Stimulated activated CD4-positive, alpha-beta T cell treated with anti-CD3 and anti-CD28 coated beads, TNF-alpha, amount 100 ng/mL, for 24 hours (primary cell): ENCODE measurements at places on chromosomes 16 and 17.

DNA sequence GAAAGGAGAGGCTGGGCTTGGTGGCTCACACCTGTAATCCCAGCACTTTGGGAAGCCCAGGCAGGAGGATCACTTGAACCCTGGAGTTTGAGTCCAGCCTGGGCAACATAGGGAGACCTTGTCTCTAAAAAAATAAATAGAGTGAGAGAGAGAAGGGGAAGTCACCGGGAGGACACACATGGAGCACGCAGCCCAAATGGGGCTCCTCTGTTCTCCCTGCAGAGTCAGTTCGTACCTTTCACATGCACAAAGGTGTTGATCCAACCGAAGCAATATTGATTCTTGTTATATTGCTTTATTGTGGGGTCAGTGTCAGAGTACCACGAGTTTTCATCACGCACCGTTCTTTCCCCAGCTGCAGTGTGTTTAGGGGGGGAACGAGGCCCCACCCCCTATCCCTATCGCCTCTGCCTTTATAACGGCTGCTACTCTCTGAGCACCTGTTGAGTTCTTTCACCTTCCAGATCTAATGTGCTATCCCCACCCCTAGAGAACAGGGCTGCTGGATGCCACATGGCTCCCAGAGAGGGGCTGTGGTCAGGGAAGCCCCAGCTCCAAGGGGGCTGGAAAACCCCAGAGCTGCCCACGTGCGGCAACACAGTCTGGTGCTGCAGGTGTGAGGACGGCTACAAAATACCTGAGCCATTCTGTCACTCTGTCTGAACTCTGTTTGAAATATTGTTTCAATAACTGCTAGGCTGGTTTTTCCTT, 1.0 kb upstream of the TMEM235 start:
- no peak for DNase-seq

- no peak for DNase-seq
These were observed 772 bp downstream of the NTN1 start for GRCh38 chr17:9021992-9022572.

DNA sequence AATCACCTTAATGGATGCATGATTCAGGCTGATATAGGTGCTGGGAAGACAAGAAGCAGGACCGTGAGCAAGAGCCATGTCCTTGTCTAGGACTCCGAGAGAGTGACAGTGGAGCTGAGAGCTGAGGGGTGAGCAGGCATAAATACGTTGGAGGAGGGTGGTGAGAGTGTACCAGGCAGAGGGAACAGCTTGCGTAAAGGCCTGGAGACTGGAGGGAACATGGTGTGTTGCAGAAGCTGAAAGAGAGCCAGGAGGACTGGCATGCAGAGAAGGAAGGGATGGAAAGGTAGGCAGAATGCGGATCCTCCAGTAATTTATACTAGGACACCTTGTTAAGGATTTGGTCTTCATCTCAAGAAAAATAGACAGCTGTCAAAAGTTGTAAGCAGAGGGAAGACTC, 653.2 kb downstream of the HS3ST4 start:
- DNase-seq, result no peak

- DNase-seq, result no peak
These were observed 10.6 kb downstream of the LIG3 start for GRCh38 chr17:34990921-34991365.

DNA sequence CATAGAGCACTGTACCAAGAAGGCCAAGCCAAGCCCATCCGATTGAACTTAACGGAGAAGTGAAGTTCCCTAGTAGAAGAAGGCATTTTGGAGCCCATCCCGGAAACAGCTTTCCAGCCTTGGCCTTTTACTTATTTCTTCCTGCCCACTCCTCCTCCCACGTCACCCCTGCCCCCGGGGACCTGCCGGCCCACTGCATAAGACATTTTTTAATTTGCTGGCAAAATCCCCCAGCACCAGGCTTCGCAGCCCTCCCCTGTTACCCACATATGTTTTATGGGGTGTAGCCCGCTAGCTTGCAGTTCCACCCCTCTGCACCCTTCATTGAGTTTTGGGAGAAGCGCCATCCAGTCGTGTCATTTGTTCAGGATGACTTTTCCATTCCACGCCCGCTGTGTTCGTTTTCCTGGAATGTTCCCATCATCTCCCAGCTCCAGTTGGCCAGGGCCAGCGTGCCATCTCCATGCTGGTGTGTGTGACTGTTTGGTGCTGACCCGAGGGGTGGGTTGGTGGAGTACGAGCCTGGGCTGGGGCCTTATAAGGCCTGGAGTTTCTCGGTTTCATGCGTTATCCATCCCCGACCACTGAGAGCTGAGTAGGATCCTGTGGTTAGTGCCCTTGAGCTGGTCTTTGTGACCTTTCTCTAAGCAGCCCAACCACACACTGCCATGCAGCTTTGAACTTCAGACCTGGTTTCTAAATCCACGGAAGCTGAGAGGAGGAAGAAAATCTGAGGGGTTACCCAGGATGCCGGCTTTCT, 20.0 kb upstream of the TBX2 start:
- no peak for DNase-seq

- DNase-seq, result no peak
These were observed 11.3 kb downstream of the PRSS22 start for GRCh38 chr16:2846511-2847310.

GRCh38 chr17:10699856-10700255, 2.5 kb downstream of the ADPRM start:
- no peak for DNase-seq

DNA sequence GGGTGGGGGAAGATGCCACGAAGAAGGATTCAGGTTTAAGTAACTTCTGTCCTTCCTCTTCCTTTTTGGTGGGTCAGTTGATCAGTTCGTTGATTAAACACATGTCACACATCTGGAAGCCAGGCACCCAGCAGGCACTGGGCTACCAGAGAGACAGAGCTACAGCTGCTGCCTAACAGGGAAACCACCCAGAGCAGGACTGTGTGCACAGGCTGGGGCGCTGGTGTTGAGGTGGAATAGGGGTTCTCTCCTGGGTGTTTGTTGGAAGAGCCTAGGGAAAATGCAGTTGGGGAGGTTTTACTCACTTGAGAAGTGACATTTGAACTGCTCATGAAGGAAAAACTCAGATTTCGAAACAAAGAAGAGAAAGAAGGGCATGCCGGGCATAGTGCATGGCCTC, 152.4 kb downstream of the IRX5 start:
- DNase-seq, result no peak

DNA sequence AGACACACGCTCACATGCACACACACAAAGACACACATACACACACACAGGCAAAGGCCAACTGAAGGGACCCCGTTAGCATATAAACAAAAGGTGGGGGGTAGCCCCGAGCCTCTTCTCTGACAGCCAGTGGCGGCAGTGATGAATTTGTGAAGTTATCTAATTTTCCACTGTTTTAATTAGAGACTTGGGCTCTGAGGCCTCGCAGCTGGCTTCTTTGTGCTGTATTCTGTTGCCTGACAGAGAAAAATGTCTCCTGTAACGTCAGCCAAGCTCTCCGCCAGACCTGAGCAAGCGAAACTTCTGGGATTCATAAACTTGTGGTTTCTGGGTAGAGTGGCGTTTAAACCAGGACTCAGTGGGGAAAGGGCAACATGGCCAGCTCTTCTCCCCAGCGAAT, 113.9 kb upstream of the FOXF1 start:
- DNase-seq, result no peak

DNA sequence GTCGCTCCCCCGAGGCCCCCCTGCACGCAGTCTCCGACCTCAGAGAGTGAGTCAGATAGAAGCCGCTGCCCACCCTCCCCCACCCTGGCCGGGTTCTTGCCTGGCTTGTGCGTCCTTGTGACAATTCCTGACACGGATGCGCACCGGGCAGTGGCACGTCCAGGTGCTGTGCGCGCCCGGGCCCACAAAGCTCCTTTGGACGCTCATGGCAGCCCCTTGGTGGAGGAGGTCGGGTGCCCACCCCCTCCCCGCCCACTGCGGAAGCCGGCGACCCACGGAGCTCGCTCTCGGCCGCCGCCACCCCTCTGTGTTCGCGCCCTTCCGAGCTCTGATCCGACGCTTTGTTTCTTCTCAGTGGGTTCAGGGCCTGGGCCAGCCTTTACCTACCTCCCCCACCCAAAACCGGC, 662 bp upstream of the TUBB3 start:
- peak; percentile 37 for DNase-seq

- DNase-seq, result no peak
These were observed 540 bp downstream of the PPP4C start for GRCh38 chr16:30076276-30076791.

GRCh38 chr16:85755929-85756768, 5.3 kb upstream of the C16orf74 start:
- DNase-seq, result no peak

GRCh38 chr16:56005958-56006357, 130.8 kb upstream of the CES5A start:
- DNase-seq, result no peak

- DNase-seq, result no peak
These were observed 47.8 kb downstream of the HOXB1 start for GRCh38 chr17:48483004-48483403.

DNA sequence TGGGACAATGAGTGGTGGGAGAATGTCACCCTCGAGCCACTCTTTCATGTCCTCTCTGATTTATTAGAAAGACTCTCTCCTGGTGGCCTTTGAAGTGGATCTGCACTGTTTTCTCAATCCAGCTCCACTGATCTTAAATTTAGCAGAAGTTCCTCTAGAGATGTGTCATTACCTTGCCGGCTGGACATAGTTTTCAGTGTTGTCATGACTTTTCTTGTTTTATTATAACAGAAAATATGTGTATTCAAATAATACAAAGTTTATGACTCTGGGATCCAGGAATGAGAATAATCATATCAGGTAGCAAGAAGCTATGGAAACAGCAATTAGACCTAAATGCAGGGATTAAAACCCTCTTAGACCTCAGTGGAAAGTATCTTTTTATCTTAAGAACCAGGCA, 247.5 kb upstream of the ELAC2 start:
- DNase-seq, result no peak

DNA sequence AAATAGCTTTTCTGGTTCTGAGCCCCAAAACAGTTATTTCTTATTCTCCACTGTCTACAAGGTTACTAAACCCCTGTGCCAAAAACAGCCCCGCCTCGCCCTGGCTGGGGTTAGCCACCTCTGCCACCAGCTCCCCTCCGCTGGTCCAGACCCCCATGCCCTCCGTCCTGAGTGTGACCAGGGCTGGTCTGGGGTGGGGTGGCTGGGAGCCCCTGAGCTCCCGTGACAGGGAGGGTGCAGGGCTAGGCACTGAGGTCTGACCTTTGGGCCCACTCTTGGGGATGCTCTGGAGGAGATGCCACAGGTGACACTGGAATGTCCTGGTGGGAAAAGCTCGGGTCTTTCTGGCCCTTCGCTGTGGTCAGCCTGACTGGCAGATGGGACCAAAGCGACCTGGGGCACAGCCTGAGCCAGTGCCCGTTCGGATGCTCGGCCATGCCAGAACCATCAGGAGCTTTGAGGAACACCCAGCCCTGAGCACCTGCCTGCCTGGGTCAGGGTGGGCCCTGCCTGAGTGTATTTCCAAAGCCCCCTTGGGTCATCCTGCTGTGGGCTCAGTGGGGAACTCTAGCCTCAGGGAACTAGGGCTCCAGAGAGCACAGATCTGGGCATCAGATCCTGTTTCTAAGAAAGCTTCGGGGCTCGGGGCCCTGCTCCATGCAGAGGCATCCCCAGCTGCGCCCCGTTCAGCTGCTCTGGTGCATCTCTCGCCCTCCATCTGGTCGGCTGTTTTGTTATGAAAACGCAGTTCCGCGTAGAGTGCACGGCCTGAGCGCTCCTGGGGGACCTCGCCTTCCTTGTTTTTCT, 72.1 kb upstream of the GNG13 start:
- no peak for DNase-seq

DNA sequence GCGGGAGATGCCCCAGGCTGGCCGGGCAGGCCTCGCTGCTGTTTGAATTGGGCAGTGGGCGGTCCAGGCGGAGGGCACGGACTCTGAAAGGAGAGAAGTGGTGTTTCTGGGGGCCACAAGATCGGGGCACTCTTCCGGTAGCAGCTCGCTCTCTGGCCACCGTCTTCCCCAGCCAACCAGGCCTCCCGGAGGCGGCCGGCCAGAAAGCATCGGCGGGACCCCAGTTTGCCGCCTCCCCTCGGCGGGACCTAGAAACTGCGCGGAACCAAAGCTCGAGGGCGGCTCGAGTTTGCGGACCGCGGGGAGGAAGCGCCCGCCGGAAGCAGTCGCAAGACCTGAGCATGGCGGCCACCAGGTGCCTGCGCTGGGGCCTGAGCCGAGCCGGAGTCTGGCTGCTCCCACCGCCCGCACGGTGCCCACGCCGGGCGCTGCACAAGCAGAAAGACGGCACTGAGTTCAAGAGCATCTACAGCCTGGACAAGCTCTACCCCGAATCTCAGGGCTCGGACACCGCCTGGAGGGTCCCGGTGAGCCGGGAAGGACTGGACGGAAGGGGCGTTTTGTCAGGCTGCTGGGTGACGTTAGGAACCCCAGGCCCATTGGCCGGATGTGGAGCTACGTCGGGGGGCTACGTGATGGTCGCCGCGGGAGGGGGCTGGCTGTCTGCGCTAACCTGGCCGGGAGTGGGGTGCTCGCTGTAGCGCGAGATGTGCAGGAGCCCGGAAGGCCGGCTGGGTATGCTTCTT, at the start of gene MRPL58:
Gene MRPL58, plus strand, starts transcription at position 325 of the 746 bp plus-strand sequence. Its CDS starts 17 bp downstream, at position 342.
- peak; percentile 82 for DNase-seq

- DNase-seq, result no peak
These were observed 38.6 kb downstream of the SYNRG start for GRCh38 chr17:37570527-37571093.

- no peak for DNase-seq
These were observed 1.4 kb upstream of the CBX2 start for GRCh38 chr17:79776376-79777119.

GRCh38 chr17:27991462-27991993, 50.9 kb upstream of the NLK start:
- no peak for DNase-seq

DNA sequence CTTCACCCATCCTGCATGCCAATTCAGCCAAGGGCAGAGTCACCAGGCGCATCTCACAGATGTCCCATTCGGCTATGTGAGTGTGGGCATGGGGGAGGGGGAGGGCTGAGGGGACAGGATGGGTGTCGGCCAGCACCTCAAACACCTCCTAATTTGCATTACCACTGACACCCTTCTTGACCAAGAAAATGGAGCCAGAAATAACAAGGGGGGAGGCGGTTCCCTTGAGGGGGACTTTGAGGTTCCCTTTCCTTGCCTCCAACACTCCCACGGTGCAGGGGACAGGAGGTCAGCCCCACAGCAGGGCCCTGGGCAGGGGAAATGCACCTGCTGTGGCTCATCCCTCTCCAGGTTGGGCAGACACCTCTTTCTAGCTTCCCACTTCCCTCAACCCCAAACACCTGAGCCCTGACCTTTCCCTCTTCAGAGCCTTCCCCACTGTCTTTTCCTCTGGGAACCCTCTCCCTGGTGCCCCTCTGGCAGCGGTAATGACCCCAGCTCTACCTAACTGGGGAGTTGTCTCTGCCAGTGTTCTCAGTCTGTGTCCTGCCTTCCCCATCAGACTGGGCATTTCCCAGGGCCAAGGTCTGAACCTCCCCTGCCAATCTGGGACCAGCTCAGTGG, 18.2 kb upstream of the TBX21 start:
- no peak for DNase-seq

- DNase-seq, result no peak
These were observed 32.7 kb upstream of the LITAF start for GRCh38 chr16:11619327-11619851.
